Activated CD8-positive, alpha-beta T cell treated with anti-CD3 and anti-CD28 coated beads, Interleukin-2, amount 10 ng/mL, durations not matched to agents 7 days and 5 days (primary cell): ENCODE measurements at places on chromosomes 11 and 22. TPM values are rescaled to one million over a fixed set of nuclear protein-coding genes. Genes with fewer than 3 reads are reported as not detected.

Gene RRAS2
- 98.1 TPM for total RNA-seq

Gene TRIM29
- not detected for total RNA-seq

Gene SHANK3
- total RNA-seq: 0.05 TPM

Gene ZNF280A
- total RNA-seq: not detected

Gene MS4A15
- total RNA-seq: not detected

Gene PHF21B
- 0.68 TPM for total RNA-seq

Gene MYEOV
- total RNA-seq: not detected

Gene MAJIN
- not detected for total RNA-seq

Gene MCHR1
- not detected for total RNA-seq

Gene MMP27
- not detected for total RNA-seq

Gene ME3
- 0.66 TPM for total RNA-seq

Gene PRRG4
- 0.26 TPM for total RNA-seq

Gene C11orf91
- total RNA-seq: not detected

Gene ASRGL1
- total RNA-seq: 11.5 TPM

Gene LDLRAD3
- not detected for total RNA-seq

Gene DTX4
- 0.45 TPM for total RNA-seq

Gene TM7SF2
- 25.3 TPM for total RNA-seq

Gene GAL3ST3
- total RNA-seq: not detected

Gene SLC22A8
- total RNA-seq: not detected

Gene TUBGCP6
- 53.2 TPM for total RNA-seq
